MCF 10A (cell line): ENCODE measurements at places on chromosomes 1 and 21. TPM values are rescaled to one million over a fixed set of nuclear protein-coding genes. Genes with fewer than 3 reads are reported as not detected.

Gene LMO4
- 23.4 and 29.4 TPM in 2 replicates for total RNA-seq

Gene NBPF26
- 17.9 and 19.1 TPM in 2 replicates for total RNA-seq

Gene SH3D21
- total RNA-seq: 3.2 and 3.3 TPM in 2 replicates

Gene CFHR4
- total RNA-seq: not detected in 2 replicates

Gene GNAI3
- 8.0 and 8.6 TPM in 2 replicates for total RNA-seq

Gene KAZN
- total RNA-seq: 3.3 and 4.2 TPM in 2 replicates

Gene LORICRIN
- total RNA-seq: not detected in 2 replicates

Gene TFF3
- total RNA-seq: not detected in 2 replicates

Gene MECR
- 46.2 and 59.1 TPM in 2 replicates for total RNA-seq

Gene SELP
- not detected in 2 replicates for total RNA-seq

Gene CNKSR1
- total RNA-seq: 31.0 and 35.5 TPM in 2 replicates

Gene OR10Z1
- total RNA-seq: not detected in 2 replicates

Gene GNAT2
- not detected in 2 replicates for total RNA-seq

Gene HMCN1
- total RNA-seq: 0.07 and 0.12 TPM in 2 replicates

Gene CELA2A
- not detected in 2 replicates for total RNA-seq

Gene CELA2B
- not detected in 2 replicates for total RNA-seq

Gene S100A14
- total RNA-seq: 264 and 332 TPM in 2 replicates

Gene CNTN2
- total RNA-seq: 0.05 TPM in 1 of 2 replicates, not detected in the other
